HFFc6 (cell line): ENCODE measurements at places on chromosomes 3 and 15. TPM values are rescaled to one million over a fixed set of nuclear protein-coding genes. Genes with fewer than 3 reads are reported as not detected.
A peak's percentile ranks its signal among the peaks of the same experiment; 100 is the strongest.

- no peak for DNase-seq
Measured at GRCh38 chr3:191770541-191770940, 309.6 kb downstream of the PYDC2 start.

- no peak for DNase-seq
Measured at GRCh38 chr3:34884007-34884406, 755.3 kb upstream of the ARPP21 start.

GRCh38 chr3:107525644-107526305, 3.0 kb downstream of the BBX start:
- no peak for DNase-seq

Gene SERPINI2
- not detected in 3 replicates for total RNA-seq

- DNase-seq: no peak
Measured at GRCh38 chr15:34620814-34621213, 37.4 kb upstream of the GOLGA8B start.

Gene PIERCE2
- 0.62 to 1.7 TPM (median 1.1 TPM) in 3 replicates for total RNA-seq

- DNase-seq: no peak
Measured at GRCh38 chr3:63617391-63617790, 35.1 kb upstream of the SNTN start.

DNA sequence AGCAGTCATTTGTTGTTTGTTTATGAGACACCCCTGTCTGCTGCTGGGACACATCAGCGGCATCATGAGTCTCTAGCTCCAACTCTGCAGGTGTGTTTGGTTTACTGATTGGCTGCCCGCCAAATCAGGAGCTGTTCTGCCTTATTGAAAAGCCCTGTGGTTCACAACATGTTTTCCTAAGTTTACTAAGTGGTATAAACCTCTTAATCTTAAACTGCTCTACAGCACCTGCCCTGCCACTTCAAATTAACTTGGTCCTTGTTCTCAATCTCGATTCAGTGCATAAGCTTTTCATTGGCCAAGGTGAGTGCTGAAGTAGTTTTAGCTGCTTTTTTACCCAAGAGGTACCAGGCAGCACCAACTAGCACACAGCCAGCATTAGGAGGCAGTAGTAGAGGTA, 77.8 kb upstream of the WDR72 start:
- no peak for DNase-seq

Gene GYG1
- total RNA-seq: 73.6 to 77.5 TPM (median 77.0 TPM) in 3 replicates

Gene NR2E3
- total RNA-seq: not detected in 2 replicates

GRCh38 chr3:52469001-52469400, 13.6 kb downstream of the NISCH start:
- no peak for DNase-seq

- no peak for DNase-seq
Measured at GRCh38 chr15:26128611-26129140, 265.5 kb upstream of the ATP10A start.

- no peak for DNase-seq
Measured at GRCh38 chr3:157607826-157608405, 104.7 kb upstream of the VEPH1 start.

Gene SOX14
- total RNA-seq: not detected in 2 replicates

DNA sequence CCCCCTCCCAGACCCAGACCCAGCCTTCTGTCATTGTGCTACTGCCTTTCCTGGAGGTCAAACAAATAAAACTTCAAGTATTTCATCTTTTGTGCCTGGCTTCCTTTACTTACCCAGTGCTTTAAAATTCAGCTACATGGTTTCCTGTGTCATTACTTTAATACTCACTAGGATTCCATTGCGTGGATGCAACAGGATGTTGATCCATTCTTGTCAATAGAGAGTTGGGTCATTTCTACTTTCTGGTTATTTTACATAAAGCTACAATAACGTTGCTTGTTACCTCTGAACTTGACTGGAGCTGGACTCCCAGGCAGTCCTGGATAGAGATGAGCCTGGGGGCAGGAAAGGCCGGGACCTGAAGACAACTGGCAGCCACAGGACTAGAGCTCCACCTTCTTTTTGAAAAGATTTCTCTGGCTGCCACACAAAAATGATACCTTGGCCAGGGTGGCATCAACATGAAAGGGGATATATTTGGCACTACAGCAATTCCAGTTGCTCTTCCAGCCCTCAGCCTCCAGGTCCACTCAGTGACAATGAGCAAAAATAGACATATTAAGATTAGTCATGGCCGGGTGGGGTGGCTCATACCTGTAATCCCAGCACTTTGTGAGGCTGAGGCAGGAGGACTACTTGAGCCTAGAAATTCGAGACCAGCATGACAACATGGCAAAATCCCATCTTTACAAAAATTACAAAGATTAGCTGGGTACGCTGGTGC, 23.3 kb upstream of the HEG1 start:
- DNase-seq: no peak

GRCh38 chr3:123843668-123844067, 40.5 kb downstream of the MYLK start:
- DNase-seq: peak; percentile 90

- DNase-seq: no peak
Measured at GRCh38 chr3:183498634-183499033, 56.9 kb downstream of the KLHL6 start.

Gene IL17RD
- total RNA-seq: 0.03 to 0.13 TPM (median 0.05 TPM) in 3 replicates

Gene CEP19
- 2.1 TPM in 2 replicates for total RNA-seq

- DNase-seq: no peak
Measured at GRCh38 chr3:128232376-128233178, 79.3 kb downstream of the EEFSEC start.

Gene KNG1
- not detected in 3 replicates for total RNA-seq

GRCh38 chr3:164479978-164480377, 598.3 kb downstream of the SI start:
- no peak for DNase-seq

DNA sequence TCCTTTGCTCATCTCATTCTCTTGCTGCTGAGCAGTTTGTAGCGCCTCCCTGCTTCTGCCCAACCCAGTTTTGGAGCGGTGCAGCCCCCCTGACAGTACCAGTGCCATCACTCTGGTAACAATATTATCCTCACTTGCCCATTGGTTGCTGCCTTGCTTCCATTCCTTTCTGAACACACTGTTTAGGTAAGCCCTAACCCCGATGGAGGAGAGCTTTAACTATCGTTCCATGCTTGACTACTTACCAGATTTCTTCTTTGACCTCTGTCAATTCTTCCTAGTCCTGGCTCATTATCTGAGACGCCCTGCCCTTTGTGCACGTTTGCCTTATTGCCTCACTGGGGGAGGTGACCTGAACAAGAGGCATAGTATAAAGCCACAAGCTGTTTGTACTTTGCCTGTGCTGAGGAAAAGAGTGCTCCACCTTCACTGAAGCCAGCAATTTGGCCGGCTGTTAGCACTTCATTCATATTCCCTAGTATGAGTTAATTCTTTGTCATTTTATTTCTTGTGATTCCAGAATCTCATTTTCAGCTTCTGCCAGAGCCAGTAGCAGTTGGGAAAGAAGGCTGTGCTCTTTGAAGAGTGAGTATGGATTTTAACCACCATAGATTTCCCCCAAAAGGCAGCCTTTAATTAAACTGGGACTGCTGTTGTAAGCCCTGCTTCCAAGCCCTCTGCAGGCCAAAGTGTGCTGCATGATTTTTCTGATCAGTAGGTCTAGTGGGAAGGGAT, 11.9 kb downstream of the ABHD6 start:
- DNase-seq: no peak

Gene FBXW12
- not detected in 2 replicates for total RNA-seq

Gene RASGRP1
- 0.31 to 0.83 TPM (median 0.47 TPM) in 3 replicates for total RNA-seq

DNA sequence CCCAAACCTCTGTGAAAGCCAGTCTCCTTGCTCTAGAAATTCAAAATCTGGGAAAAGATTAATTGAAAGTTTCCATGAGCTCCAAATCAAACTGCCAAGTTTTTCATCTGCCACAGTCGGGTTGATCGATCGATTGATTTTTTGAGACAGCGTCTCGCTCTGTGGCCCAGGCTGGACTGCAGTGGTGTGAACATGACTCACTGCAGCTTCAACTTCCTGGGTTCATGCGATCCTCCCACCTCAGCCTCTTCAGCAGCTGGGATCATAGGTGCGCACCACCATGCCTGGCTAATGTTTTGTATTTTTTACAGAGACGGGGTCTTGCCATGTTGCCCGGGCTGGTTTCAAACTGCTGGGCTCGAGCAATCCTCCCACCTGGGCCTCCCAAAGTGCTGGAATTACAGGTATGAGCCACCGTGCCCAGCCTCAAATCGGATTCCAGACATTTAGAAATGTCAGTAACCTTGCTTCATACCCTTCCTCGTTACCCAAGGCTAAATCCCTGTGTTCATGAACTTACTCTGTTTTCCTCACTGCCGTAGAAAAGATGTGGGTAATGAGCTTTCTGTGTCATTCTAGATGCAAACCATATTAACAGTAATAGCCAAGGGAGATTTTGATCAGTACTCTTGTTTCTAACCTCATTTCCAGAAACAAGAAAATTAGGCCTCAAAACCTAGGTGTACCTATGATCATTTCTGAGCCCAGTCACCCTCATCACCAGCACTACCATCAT, 105.9 kb upstream of the AKAP13 start:
- DNase-seq: no peak

GRCh38 chr3:70182166-70182565, 130.3 kb downstream of the MDFIC2 start:
- no peak for DNase-seq

Gene CPLX3
- not detected in 2 replicates for total RNA-seq

GRCh38 chr15:35616498-35617271, 70.7 kb upstream of the DPH6 start:
- no peak for DNase-seq

DNA sequence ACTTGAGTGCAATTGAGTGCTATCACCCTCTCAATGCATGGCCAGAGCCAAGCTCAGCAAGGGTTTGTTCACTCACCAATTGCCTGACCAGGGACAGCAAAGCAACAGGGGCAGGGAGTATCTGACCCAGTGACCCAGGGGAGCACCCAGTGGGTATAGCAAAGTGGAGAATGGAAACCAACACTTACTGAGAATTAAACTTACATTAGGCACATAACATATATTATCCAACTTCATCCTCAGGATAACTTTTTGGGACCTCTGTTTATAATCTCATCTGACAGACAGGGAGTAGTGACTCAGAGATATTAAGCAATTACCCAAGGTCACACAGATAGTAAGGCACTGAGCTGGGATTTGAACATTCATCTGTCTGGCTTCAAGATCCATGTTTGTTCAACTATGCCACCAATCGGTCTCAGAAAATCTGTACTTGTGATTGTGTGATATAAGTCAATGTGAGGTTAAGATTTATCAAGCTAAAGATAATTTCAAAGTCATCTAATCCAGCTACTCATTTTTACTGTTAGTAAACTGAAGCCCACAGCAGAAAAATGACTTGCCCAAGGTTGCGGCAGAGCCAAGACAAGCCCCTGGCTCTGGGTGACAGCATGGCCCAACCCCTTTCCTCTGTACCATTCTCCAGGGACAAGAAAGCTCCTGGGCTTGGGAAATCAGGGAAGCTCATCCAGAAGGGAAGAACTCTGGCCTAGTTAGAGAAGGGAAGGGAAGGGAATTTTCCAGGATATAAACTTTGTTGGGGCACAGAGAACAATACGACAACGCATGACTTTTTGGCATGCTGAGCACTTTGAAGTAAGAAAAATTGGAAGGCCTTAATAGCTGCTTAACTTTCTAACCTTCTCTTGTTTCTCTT, 138.0 kb upstream of the SMAD3 start:
- peak; percentile 19 for DNase-seq

DNA sequence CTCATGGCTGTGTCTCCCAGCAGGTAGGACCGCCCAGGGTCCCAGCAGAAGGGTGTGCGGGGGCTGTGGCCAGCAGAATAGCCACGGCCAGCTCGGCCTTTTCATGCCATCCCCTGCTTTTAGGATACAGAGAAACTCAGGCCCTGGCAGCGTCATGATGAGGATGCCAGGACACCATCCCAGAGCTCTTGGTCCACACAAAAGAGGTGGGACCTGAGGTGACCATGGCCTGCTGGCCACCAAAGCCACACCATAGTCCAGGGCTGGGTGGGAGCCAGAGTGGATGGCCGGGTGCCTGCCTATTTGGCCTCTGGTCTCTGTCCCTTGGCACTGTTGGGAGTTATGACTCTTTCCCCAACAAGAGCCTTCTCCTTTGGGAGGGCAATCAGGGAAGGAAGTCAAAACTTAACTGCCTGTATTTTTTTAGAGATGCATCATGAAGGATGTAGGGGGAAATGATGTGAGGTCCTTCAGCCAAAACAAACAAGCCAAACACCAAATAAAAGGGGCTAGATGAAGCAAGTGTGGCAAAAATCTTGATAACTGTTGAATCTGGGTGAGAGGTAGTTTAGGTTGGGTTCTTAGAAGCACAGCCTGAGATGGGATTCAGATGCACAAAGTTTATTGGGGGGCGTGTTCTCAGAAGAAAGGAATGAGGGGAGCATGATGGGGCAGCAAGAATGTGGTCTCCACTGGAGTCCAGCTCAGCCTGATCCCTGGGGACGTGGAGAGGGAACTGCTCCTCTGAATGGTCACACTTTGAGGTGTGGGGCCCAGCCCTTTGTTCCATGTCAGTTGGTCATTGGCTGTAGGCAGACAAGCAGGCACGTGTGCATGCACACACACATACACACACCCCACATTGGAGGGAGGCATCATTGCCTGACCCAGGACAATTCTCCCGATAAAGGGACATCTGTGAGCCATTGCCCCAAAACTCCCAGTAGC, 33.2 kb downstream of the SMAD6 start:
- DNase-seq: peak; percentile 28
